ENCODE measurements at places on chromosomes 6 and 20. TPM values are rescaled to one million over a fixed set of nuclear protein-coding genes. Genes with fewer than 3 reads are reported as not detected.

Gene CD40
- total RNA-seq = 28.4 TPM

Gene TBP
- total RNA-seq = 9.8 TPM

Gene HEY2
- under 0.01 TPM for total RNA-seq

Gene DNMT3B
- total RNA-seq = 1.9 TPM

Gene OR12D3
- not detected for total RNA-seq

Gene TSPO2
- not detected for total RNA-seq

Gene HMGCLL1
- not detected for total RNA-seq

Gene SCRT2
- not detected for total RNA-seq

Gene RSPO3
- total RNA-seq = not detected

Gene ATF6B
- 12.6 TPM for total RNA-seq

Gene GPSM3
- 1.7 TPM for total RNA-seq

Gene PRKN
- total RNA-seq = 0.64 TPM

Gene TAGAP
- not detected for total RNA-seq

Gene AGPAT4
- total RNA-seq = 9.9 TPM

Gene TMEM200A
- total RNA-seq = under 0.01 TPM

Gene CTSA
- 16.2 TPM for total RNA-seq

Gene TNFRSF21
- 72.3 TPM for total RNA-seq

Gene SMOC2
- total RNA-seq = 1.1 TPM

Gene IYD
- under 0.01 TPM for total RNA-seq

Gene LY86
- not detected for total RNA-seq

Gene SLC35F1
- not detected for total RNA-seq

Gene UST
- 27.7 TPM for total RNA-seq

Gene KCNK5
- 0.21 TPM for total RNA-seq

Gene IMPG1
- total RNA-seq = not detected

Gene LRFN2
- not detected for total RNA-seq

Gene OR2B6
- total RNA-seq = not detected

Gene WFDC2
- 0.96 TPM for total RNA-seq

Gene SFTA2
- total RNA-seq = not detected

Gene CNR1
- 0.72 TPM for total RNA-seq

Gene CSE1L
- 97.0 TPM for total RNA-seq

Gene BANF2
- not detected for total RNA-seq

Gene SALL4
- total RNA-seq = 0.64 TPM

Gene PCSK2
- total RNA-seq = not detected

Gene F13A1
- under 0.01 TPM for total RNA-seq

Gene SRC
- total RNA-seq = 22.0 TPM

Gene BACH2
- total RNA-seq = 1.9 TPM

Gene COX4I2
- not detected for total RNA-seq

Gene SLA2
- total RNA-seq = not detected

Gene SCUBE3
- under 0.01 TPM for total RNA-seq

Gene DDX43
- 0.48 TPM for total RNA-seq
